DMS53 (cell line): ENCODE measurements at places on chromosomes 3 and 15.

DNA sequence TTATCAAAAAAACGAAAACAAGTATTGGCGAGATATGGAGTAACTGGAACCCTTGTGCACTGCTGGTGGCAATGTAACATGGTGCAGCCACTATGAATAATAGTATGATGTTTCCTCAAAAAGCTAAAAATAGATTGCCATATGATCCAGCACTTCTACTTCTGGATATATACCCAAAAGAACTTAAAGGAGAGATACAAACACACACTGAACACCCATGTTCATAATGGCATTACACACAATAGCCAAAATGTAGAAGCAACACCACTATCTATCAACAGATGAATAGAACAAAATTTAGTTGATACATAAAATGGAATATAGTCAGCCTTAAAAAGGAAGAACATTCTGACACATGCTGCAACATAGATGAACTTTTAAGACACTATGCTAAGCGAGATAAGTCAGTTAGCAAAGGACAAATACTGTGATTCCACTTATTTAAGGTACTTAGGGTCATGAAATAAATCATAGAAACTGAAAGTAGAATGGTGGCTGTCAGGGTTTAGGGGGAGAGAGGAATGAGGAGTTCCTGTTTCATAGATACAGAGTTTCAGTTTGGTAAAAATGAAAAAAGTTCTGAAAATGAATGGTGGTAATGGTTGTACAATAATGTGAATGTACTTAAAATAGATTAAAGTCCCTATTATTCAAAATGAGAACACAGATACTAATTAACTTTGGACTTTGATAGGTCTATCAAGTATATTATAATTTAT, 59.4 kb upstream of the IMPG2 start:
- no peak for DNase-seq

- DNase-seq = no peak
These were observed 146.6 kb downstream of the THSD4 start for GRCh38 chr15:71261909-71262308.

- no peak for DNase-seq
These were observed 132.5 kb downstream of the MYRIP start for GRCh38 chr3:39941931-39942330.

GRCh38 chr3:76065964-76066363, 280.6 kb upstream of the ZNF717 start:
- DNase-seq = no peak

DNA sequence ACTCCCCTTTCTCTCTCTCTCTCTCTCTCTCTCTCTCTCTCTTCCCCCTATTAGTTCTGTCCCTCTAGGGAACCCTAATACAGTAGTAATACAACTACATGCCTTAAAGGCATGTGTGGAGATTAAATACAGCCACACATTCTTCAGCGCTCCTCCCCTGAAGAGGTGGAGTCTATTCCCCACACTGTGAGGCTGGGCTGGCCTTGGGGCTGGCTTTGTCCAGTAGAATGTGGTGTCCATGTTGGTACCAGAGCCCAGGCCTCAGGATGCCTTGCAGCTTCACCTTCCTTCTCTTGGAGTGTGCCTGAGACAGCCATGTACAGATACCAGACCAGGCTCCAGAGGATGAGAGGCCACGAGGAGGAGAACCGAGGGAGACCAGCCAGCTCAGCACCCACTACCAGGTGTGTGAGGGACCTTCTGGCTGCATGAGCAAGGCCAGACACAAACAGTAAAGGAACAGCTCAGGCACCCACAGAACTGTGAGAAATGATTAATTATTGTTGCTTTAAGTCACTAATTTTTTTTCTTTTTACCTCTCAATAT, 10.7 kb downstream of the SLC6A20 start:
- DNase-seq = no peak

DNA sequence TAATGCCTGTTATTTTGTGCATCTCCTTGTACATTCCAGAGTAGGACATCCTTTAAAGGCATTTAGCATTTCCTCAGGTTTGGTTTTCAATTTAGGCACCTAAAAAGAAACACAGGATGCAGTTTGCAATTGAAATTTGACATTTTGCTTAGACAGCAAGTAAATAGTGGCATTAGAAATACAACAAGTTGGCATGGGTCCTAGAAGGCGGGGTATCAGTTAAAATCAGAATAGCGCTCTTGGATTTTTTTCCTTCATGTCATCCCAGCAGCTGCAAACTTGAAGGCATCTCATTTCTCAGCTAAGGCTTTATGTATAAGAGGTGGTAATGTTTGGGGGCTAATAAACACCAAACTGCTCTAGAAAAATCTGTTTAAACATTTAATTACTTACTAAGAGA, 47.5 kb upstream of the SKOR1 start:
- no peak for DNase-seq
